ENCODE measurements at places on chromosomes 5 and 9.

DNA sequence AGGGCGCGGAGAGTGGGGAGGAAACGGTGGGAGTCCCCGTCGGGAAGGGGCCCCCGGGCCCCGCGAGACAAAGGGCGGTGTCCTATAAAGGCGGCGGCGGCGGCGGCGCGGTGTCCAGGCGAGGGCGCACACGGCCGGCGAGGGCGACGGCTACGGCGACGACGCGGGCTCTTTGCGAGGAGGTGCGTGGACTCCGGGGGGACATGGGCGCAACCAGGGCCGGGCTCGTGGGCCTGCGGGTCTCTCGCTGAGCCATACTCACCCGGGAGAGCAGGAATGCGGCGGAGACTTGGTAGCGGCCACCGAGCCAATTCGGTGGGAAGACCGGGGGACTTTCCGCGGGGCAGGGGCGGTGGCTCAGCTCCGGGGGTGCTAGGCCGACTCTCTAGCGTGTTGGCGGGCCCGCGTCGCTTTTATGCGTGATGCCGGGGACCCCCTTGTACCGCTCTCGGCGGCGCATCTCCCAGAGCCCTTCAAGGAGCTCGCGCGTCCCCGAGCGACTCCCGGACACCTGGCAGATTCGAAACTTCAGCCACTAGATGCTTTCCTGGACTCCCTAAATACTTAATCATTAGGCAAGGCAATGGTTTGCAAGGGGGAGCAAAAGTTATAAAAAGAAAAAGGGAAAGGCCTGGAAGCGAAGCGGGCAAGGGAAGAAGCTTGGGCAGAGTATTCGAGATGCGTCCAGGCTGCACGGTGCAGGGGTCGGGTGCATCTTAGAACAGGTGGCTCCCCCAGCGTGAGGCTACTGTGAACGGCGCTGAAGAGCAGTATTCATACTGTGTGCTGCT, 5.9 kb upstream of the TAL2 start:
- no peak for DNase-seq

- no peak for DNase-seq
Measured at GRCh38 chr5:143716881-143717280, 95.1 kb upstream of the HMHB1 start.

- no peak for DNase-seq
Measured at GRCh38 chr5:149900390-149900789, 44.2 kb downstream of the PDE6A start.

DNA sequence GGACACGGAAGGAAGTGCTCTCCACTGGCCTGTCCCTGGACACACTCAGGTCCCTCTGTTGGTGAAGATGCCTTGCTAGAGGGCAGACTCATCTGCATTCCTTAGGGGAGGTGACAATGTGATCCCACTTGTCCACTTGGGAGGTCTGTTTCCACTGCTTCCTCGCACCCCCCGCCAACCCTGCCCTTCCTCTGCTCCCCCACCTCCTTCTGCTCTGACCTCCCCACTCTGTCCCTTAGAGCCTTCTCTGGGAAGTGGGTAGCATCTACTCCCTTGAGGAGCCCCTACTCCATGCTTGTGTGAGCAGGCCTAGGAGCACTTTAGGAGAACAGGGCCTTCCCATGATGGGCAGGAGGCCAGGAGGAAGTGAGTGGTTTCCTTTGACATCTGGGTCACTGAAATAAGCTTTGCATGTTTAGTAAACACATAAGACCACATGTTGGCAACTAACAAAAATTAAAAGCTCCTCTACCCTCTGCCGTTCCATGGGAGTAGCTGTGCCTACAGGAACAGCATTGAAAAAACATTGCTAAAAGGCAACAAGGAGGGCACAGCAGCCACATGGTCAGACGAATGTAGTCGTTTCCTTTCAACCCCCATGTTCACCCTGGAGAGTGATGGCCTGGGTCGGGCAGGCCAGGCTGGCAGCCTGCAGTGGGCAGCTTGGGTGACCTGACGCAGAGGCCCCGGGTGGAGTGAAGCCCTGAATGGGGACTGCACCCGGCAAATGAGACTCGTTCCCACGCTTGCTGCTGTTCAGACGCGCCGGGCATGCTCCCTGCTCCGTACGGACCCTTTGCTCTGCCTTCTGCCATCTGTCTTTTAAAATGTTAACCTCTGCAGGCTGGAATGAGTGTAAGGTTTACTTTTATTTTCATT, 634.0 kb downstream of the IRX1 start:
- DNase-seq: no peak

- no peak for DNase-seq
Measured at GRCh38 chr9:979983-980382, 3.5 kb downstream of the DMRT3 start.
